ENCODE measurements at places on chromosomes 13 and 19. TPM values are rescaled to one million over a fixed set of nuclear protein-coding genes. Genes with fewer than 3 reads are reported as not detected.

- no peak overlapping the region for H3K27ac ChIP-seq
- no peak overlapping the region for H3K4me3 ChIP-seq
- no peaks in the 10 kb centered on the region for H3K36me3 ChIP-seq
- no peak for DNase-seq
Observed at GRCh38 chr19:10876459-10877240, 5.3 kb downstream of the CARM1 start.

GRCh38 chr13:78247362-78247761 lies 328.7 kb upstream of the EDNRB start:
- H3K27ac ChIP-seq: no peak overlapping the region
- no peaks in the 10 kb centered on the region for H3K36me3 ChIP-seq
- H3K27me3 ChIP-seq: no peaks in the 10 kb centered on the region
- no peaks in the 10 kb centered on the region for H3K4me1 ChIP-seq
- H3K4me3 ChIP-seq: no peak overlapping the region

The SYCN gene
- total RNA-seq: not detected

DNA sequence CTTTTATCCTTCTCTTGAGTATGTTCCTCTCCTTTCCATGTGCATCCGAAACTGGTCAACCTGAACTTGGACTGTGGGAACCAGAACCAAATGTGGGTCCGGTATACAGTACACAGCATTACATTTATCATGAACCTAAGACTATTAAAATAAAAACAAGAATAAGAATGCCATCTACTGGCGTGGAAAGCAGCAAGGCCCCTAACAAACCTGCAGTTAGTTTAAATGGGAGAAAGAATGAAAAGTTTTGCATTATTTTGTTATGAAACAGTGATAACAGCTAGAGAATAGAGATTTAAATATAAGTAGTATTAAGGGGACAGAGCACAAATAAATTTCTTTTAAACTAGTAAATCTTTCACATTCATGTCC lies 159.5 kb downstream of the RBM26 start:
- no peaks in the 10 kb centered on the region for H3K4me1 ChIP-seq
- no peaks in the 10 kb centered on the region for H3K36me3 ChIP-seq
- no peak overlapping the region for H3K4me3 ChIP-seq
- no peak overlapping the region for H3K27ac ChIP-seq
- DNase-seq: no peak
- H3K27me3 ChIP-seq: no peaks in the 10 kb centered on the region

DNA sequence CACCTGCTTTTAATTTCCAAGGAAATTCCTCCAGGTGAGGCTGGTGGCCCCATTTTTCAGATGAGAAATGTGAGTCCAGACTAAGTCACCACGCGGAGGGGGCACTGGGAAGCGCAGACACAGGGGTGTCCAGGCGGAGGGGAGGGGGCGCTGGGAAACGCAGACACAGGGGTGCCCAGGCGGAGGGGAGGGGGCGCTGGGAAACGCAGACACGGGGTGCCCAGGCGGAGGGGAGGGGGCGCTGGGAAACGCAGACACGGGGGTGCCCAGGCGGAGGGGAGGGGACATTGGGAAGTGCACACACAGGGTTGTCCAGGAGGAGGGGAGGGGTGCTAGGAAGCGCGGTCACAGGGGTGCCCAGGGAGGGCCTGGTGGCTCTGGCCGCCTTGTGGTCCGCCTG lies 3.5 kb downstream of the GRK1 start:
- H3K4me3 ChIP-seq: no peak overlapping the region
- H3K4me1 ChIP-seq: no peaks in the 10 kb centered on the region
- H3K27ac ChIP-seq: no peak overlapping the region

The DCT gene
- under 0.01 TPM for total RNA-seq

DNA sequence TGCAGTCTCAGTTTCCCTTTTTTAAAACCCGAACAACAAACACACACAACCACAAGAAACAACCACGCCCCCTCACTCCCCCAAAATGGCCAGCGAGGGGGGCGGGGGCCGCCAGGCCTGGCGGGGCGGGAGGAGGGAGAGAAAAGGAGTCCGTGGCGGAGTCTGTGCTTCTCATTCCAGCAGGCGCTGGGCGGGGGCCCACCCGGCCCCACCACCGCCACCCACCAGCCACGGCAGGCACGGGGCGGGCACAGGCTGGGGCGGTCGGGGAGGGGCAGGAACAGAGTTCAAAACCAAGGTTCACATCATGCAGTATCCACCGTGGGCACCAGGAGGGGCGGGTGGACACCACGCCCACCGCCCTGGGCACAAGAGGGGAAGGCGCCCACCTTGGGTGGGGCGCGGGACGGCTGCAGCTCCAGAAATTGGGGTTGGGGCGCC lies 12.9 kb downstream of the DPF1 start:
- H3K36me3 ChIP-seq: no peaks in the 10 kb centered on the region
- no peaks in the 10 kb centered on the region for H3K27me3 ChIP-seq
- no peak overlapping the region for H3K4me3 ChIP-seq
- H3K4me1 ChIP-seq: peaks cover 13% of the 10 kb centered on the region
- H3K27ac ChIP-seq: no peak overlapping the region

DNA sequence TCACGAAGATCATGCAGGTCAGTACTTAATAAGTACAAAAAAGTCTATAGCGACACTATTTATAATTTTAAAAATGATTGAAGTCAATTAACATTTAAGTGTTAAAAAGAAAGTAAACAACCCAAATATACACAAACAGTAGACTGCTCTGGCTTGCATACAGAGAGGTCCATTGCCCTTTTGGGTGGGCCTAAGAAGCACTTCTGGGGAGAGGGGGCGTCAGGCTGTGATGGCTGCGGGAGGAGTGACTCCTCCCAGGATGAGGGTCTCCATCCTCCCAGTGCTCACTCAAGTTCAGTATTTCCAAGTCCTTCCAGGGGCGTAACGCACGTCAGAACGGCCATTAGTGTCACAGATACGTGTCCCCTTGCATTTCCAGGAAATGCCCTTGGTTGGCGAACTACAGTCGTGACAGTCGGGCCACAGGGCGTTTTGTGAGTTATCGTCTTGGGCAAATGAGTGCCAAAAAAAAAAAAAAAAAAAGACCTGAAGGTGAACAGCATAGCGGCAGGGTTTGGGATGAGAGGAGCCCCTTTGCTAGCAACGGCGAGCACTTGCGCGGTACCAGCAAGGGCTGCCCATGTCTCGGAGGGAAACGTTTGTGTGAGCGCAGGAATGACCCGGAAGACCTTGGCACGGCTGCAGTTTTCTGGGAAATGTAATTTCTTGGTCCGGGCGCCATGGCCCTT lies at the start of gene SCGB2B2:
TSS of gene SCGB2B2 (minus strand) at position 463 of the 689 bp plus-strand sequence. CDS start 82,596 bp downstream, outside the sequence.
- DNase-seq: no peak
- H3K36me3 ChIP-seq: peaks cover 4% of the 10 kb centered on the region
- H3K27me3 ChIP-seq: no peaks in the 10 kb centered on the region

The CPAMD8 gene
- 0.51 TPM for total RNA-seq

Measured in fibroblast of lung (primary cell).